Activated CD4-positive, CD25-positive, alpha-beta regulatory T cell (primary cell): ENCODE measurements at places on chromosomes 3 and 15.

- DNase-seq = no peak
These were observed 14.5 kb downstream of the C3orf20 start for GRCh38 chr3:14689247-14689980.

GRCh38 chr3:40768536-40768935 is 243.8 kb downstream of the ZNF621 start:
- no peak for DNase-seq

GRCh38 chr3:93910097-93910496 is 63.6 kb downstream of the PROS1 start:
- DNase-seq = no peak

DNA sequence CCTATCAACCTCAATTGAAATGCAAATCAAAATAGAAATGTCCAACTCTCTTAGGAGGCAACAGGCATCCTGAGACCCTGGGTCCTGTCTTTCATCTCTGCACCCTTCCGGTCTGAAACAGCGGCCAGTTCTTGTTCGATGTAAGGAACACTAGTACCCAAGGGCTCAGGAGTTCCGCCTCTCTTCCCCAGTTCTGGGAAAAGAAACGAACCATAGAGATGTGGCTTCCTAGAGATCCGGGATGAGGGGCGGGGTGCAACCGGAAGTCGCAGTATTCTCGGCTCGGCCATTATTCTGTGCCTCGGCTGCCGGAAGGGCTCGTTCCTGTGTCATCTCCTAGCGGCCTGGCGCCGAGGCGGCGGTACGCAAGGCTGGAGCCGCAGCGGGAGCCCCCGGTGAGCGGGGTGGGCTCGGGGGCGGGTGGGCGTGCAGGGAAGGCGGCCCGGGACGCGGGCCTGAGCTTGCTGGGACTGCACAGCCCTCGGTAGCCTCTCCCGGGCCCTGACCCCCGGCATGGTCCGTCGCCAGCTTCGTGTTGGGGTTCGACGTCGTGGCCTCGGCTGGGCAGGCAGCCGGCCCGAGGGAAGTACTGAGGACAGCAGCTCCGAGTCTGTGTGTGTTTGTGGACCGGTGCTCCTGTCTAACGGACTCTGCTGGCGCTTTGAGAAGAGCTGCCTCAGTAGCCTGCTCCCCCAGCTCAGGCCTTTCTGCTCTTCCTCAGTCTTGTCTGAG is at the start of gene ZNF197:
Gene ZNF197 (plus strand): TSS at position 288 of the 732 bp plus-strand sequence. CDS start 4,119 bp downstream, outside the sequence.
- DNase-seq = peak; percentile 44

DNA sequence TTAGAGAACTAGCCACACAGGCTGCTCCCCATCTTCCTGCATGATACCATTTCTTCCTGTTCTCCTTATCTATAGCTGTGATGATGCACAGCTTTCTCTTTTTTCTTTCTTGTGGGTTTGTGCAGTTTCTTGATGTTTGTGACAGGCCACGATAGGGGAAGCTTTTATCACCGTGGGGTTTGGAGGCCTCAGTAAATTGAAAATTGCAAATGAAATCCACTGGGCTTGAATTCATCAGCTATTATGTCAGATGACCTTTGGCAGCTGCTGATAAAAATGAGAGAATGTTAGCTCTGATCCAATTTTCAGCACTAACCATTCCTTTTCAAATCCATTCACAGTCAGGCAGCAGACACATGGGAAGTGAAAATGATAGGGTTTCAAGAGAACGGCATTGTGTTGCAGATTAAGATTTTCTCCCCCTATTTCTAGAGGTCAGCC is 176.9 kb upstream of the SOX2 start:
- no peak for DNase-seq

DNA sequence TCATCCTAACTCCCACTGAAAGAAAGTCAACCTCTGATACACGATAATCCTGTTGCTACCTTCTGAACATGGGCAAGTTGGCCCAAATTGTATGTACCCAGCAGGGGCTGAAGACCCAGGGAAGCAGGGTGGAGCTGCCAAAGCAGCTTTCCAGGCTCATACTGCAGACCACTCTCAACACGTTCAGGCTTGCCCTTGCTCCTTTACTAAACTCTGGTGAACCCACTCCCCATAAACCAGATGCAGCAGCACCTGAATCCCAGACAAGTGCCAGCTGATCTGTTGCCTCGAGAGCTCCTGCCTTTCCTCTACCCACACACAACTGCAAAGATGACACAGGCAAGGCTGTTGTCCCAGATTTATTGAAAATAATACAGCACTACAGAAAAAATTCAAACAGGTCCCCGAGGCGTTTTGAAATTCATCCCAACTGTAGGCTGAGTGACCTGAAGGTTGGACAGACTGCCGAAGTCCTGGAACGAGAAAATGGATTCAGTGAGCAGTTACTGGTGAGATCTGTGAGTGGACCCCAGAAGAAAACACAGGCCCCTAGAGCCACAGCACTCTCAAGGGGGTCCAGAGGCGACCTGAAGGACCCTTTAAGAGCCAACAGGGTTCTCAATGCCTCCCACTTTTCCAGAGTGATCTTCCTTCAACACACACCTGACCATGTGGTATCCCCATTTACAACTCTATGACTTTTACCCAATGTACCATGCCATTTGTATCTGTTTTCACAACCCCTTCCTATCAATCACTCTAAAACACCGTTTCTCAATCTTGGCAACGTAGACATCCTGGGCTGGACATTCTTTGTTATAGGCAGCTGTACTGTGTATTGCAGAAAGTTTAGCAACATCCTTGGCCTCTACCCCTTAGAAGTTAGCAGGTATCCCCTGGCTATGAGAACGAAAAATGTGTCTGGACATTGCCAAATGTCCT is 3.6 kb downstream of the RPS17 start:
- no peak for DNase-seq

DNA sequence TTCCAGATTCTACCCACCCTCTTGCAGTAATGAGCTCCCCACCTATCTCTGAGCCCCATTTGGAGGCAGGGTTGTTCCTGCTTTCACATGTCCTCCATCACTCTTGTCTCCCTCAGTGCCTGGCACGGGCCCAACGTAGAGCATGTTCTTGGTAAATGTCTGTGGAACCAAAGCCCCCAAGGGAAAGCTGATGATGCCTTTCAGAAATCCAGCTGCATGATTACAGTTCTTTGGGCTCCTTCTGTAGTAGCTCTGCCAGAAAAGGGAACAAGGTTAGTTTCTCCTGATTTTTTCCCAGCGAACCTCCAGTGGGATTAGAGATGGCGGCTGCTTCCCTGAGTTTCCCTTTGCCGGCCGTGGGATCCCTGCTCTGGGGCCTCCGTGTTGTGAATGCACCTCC is 39.3 kb downstream of the CGNL1 start:
- no peak for DNase-seq

DNA sequence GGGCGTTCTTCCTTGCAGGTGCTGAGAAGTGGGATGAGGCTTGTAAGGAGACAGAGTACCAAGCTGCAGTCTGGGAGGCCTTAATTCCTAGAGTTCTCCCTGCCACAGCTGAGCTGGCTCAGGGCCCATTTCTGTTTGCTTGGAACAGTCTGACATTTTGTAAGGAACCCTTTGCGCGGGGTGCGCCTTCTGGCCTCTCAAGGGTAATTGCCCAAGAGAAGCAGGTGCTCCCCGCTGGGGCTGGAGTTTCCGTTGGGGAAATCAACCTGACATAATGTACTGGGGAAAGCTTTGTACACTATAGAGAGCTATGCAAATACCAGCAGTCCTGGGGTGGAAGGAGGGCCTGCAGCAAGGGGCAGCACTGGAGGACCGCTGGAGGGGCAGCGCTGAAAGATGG is 83.6 kb downstream of the HMG20A start:
- no peak for DNase-seq

- no peak for DNase-seq
These were observed 34.4 kb upstream of the TBC1D21 start for GRCh38 chr15:73838831-73839426.

GRCh38 chr15:70438776-70439175 is 324.6 kb downstream of the UACA start:
- DNase-seq = no peak

DNA sequence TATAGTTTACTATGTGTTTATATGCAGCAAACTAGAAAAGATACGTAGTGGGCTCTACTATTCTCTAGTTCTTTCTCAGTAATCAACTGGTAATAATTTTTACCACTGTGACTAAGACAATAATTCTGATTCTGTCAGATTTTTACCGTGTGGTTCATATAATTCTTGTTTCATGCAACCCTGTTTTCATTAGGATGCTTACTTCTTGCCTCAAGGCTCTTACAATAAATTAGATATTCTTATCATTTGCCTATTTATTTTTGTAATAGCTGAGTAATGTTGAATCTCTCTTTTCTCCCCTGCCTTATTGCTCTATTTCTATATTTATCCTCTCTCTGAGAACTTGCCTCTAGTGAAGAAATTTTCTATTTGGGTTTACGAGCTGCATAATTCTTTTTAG is 524.7 kb downstream of the NAALADL2 start:
- no peak for DNase-seq

DNA sequence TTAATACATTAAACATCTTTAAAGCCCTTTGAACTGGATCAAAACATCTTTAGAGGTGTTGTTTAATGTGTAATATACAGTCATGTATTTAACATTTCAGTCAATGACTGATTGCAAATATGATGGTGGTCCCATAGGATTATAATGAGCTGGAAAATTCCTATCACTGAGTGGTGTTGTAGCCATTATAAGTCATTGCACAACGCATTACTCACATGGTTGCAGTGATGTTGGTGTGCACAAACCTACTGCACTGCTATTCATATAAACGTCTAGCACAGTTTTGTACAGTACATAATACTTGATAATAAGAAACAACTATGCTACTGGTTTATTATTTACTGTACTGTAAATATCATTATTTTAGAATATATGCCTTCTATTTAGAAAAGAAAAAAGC is 75.6 kb downstream of the DTWD1 start:
- DNase-seq = no peak

DNA sequence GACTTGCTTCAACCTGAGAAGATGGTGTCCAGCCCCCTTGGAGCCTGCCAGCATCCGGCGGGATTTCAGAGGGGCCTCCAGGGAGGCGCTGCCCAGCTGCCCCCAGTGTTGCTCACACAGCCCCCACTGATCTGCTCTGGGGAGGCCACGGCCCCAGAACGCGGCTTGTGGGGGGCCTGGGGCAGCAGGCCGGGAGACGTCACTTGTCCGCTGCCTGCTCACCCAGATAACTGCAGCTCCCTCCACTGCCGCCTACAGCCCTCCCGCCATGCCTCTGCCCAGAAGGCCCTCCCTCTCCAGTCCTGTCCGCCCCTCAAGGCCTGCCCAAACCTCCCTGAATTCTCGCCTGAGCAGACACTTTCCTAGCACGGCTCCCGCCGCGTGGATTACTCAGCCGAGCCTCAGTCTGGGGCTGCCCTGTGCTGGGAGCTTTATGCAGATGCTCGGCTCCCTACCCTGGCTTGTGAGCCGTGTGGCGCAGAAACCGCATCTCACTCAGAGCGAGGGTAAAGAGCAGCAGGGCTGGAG is 17.2 kb upstream of the ADIPOQ start:
- no peak for DNase-seq
